ENCODE measurements at places on chromosomes 11 and 22.

GRCh38 chr11:8204596-8204995 lies 35.8 kb upstream of the RIC3 start:
- no peak for DNase-seq

- no peak for DNase-seq
Measured at GRCh38 chr22:49999946-50000586, 12.5 kb downstream of the IL17REL start.

- no peak for DNase-seq
Measured at GRCh38 chr22:49613511-49614270, 214.0 kb downstream of the BRD1 start.

GRCh38 chr11:120318906-120319305 lies 6.2 kb upstream of the TLCD5 start:
- no peak for DNase-seq

DNA sequence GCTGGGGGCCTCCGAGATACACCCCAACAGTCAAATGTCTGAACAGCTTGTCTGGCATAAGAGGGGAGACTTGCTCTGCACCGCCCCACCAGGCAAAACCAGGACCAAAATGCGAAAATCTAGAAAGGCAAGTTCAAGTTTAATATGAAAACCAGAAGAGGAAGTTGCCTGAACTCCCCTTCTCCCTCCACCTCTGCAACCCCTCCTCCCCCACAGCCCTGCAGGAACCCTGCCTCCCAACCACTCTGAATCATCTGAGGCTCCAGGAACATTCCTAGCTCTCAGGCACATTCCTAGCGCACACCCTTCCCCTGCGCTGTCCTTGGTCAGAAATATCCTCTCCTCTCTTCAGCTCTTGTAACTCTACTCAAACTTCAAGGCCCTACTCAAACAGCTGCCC lies 36.7 kb downstream of the ISX start:
- no peak for DNase-seq

DNA sequence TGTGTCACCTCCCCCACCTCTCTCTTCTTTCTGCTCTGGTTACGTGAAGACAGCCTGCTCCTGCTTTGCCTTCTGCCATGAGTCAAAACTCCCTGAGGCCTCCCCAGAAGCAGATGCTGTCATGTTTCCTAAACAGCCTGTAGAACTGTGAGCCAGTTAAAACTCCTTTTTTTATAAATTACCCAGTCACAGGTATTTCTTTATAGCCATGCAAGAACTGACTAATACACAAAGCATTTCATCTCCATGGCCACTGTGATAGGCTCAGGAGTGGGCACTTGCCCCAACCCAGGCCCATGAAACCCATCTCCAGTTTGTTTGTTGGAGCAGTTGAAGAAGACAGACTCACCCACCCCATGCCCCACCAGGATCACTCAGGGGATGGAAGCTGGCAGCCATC lies 253.3 kb upstream of the ISX start:
- no peak for DNase-seq

DNA sequence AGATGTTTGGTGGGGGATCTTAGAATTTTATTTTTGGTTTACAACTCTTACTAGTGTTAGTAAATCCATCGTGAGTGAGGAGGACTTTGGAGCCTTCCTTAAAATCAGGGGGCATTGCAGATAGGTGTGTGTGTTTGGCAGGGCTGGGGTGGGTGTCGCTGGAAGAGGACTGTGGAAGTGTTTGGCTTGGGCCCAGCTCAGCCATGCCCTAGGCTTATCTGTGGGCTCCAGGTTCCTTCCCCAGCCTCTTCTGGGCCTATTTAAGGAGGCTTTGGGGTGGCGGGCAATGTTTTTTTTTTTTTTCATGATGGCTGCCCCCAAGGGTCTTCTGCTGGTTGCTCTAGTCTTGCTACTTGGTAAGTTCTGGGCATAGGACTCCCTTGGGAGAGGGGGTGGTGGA lies 22.1 kb downstream of the MTFP1 start:
- DNase-seq = no peak

DNA sequence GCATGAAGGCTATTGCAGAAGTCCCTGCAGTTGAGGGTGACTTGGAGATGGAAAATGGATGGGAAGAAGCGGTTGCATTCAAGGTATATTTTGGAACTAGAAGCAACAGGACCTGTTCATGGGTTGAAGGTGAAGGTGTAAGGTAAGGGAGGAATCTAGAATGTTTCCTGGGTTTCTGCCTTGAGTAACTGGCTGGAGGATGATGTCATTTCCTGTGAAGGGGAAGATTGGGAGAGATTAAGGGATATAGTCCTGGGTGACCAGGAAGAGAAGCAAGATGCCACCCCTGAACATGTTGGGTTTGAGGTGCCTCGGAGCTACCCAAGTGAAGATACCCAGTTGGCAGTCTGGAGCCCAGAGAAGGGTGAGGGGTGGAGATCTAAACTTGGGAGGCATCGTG lies 12.1 kb upstream of the MOGAT2 start:
- no peak for DNase-seq

- no peak for DNase-seq
Measured at GRCh38 chr11:95344932-95345642, 114.1 kb upstream of the SESN3 start.

GRCh38 chr22:27801202-27801615 lies 347 bp downstream of the MN1 start:
- DNase-seq = peak; percentile 47

- DNase-seq = no peak
Measured at GRCh38 chr11:62930157-62930556, 9.0 kb upstream of the CHRM1 start.
